ENCODE measurements at places on chromosomes 4 and X.

- no peak for DNase-seq
Measured at GRCh38 chr4:124491361-124492145, 221.0 kb downstream of the ANKRD50 start.

- no peak for DNase-seq
Measured at GRCh38 chr4:155602351-155603140, 64.1 kb upstream of the GUCY1A1 start.

DNA sequence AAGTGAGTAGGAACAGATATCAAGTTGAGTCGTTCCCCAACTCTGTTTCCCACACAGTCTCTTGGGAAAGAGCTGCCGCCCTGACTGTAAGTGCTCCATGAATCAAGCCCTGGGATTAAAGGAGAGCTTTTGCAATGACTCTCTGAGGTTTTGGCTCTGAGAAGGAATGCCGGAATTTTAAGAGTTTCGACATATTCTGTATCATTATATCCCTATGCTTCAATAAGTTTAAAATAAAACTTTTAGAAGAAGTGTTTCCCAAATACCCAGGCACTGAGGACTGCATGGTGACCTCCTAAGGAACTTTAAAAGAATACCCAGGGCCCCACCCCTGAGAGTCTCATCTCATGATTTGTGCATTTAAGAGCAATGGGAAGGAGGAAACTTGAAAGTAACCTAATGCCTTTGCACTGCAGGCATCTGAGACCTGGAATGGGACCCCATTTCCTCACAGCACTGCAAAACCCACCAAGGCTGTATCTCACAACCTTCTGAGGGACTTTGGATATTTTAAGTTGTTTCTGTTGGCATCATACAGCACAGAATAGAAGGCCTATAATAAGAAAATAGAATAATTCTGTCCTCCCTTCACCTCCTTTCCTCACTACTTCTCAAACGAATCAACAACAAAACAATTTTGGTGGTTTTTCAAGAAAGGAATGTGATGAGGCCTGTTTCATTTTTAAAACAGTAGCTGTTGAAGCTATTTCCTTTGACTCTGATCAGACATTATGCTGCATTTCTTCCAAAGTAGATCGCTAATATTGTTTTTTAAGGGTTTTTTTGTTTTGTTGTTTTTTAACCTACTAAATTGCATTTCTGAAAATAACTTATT is 121.2 kb downstream of the GASK1B start:
- DNase-seq = peak; percentile 47

DNA sequence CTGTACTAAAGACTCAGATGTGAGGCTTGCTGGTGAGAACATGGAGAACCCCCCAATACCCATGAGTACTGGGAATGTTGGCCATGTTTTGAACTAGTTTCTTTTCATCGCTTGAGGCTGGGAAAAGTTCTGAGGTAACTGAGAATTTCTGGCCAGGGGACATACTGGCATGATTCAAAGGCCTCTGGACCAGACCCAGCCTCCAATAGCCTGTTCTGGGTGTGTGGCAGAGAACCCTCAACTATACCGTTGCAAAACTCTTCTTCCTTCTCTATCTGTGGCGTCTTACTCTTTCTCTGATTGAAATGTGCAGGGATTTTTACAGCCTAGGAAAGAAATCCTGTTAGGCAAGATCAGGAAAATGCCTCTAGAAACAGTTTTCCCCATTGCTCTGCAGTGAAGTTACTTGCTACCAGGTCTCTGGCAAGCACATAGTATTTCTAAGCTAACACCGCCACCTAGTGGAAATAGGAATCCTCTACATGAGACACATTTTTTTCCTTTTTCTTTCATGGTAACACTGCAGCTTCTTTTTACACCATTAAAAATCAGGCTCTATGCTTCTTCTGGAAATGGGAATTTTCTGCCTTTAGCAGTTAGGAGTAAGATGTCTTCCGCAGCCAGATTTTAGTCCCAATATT is 170.7 kb upstream of the ZCCHC13 start:
- peak; percentile 68 for DNase-seq

- DNase-seq = peak; percentile 85
Measured at GRCh38 chr4:26088433-26088928, 174.5 kb downstream of the SMIM20 start.

DNA sequence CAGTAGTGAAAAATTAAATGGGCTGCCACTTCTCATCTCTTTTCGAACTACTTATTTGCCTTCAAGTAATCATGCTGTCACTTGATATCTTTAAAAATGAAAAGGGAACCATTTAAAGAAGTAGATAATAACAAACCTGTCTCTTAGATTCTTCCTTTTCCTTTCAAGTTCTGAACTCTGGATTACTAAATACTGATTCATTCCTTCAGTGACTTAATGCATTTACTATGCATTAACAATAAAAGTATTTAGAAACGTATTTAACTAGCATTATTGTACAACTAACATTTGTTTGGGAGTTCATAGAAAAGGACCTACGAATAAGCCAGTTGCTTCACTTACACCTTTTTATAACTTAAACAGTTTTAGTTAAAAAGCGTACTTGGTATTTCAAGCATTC is 61.1 kb upstream of the RAB33B start:
- DNase-seq = peak; percentile 55

DNA sequence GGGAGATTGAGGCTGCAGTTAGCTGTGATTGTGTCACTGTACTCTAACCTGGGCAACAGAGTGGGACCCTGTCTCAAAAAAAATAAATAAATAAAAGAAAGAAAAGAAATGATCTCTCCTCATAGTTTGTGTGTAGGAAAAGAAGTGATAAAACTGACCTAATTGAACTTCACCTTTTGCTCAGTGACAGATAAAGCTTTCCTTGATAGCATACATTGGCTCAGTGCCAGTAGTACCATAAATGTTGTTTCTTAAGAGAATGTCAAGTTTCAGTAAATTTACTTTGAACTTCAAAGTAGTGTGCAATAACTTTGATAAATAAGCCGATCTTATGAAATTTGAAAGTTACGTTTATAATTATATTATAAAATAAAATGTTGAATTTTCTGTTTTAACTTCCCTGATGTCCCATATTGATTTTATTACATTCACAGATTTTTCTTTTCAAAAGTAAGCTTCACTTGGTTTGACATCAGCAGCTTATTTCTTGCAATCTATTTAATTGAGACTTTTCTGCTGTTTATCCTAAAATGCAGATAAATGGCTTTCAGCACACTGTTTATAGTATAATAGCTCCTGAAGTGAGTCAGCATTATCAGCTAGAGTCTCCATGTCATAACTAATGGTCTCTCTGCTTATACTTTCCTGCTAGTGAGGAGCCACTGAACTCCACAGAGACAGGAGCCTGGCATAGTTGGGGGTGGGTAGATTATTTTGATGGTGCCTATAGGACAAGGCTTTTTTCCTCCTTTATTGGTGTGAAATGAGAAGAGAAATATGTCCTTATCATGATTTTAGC is 330.1 kb downstream of the BMPR1B start:
- DNase-seq = no peak

DNA sequence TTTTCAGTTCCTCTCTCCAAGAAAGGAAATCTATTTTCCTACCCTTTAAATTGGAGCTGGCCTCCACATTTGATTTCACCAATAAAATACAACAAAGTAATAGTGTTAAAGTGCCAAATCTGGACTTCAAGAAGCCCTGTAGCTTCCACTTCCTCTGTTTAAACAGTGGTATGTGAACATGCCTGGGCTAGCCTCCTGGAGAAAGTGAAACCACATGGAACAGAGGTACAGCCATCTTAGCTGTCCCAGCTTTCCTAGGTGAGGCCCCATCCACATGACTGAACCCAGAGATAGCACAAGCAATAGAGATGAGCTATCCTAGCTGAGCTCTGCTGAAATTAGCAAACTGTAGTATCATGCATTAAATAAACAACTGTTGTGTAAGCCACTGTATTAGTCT is 131.8 kb upstream of the VCX start:
- DNase-seq = no peak

- DNase-seq = peak; percentile 55
Measured at GRCh38 chrX:66676413-66676812, 37.5 kb upstream of the EDA2R start.

DNA sequence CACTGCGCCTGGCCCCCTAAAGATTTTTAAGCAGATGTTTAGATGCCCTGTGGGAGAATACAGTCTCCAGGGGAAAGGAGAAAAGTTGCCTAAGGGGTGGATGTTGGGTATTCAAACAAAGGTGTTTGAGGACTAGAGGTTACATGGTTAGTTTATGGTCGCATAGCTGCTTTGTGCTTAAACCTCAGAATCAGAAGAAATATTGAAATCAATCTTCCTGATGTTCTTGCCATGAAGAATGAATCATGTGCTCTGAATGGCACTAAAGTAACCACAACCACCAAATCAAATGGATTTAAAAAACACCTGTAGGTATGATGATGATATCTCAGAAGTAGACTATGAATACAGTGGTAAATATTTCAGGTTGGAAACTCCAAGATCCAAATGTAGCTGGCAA is 42.7 kb upstream of the TEX13A start:
- no peak for DNase-seq

GRCh38 chr4:128277856-128278255 is 9.8 kb downstream of the PGRMC2 start:
- DNase-seq = no peak

DNA sequence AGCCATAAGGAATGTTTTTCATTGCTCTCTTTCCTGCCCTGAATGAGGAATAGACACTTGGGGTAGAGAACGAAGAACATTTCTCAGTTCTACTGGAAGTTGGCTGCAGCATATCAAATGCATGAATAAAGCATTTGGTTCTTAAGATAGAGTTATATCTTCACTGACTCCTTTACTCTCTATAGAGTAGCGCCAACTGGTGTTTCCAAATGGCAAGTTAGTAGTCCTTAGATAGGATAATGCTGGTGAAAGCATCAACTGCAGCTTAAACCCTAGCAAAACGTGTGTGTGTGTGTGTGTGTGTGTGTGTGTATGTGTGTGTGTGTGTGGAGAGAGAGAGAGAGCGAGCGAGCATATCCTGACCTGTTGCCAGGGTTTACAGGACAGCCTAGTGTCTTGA is 62.2 kb upstream of the FRMPD4 start:
- peak; percentile 25 for DNase-seq

- DNase-seq = peak; percentile 46
Measured at GRCh38 chr4:152038238-152038637, 277.4 kb upstream of the GATB start.

DNA sequence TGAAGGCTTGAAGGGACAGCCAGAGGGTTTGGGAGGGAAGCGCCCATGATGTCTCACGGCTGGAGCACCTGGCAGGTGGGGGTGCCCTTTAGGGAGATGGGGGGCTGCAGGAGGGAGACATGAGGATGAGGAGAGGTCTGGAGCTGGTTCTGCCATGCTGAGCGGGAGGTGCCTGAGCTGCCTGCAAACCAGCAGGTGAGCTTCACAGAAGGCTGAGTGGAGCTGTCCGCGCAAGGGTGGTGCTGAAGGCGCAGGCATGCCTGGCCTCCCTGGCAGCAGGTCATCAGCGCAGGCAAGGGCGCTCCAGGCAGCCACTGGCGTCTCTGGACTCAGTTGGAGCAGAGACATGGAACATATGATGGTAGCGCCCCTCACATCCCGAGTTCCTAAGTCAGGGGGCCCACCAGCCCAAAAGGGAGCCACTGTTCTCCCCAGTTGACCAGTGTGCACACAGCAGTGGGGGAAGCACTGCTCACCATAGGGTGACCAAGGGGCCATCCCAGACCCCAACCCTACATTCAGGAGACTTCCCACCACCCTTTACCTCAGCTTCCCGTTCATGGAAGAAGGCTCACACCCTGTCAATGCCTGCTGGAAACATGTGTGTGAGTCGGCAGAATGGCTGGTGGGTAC is 25.8 kb downstream of the ADRA2C start:
- peak; percentile 21 for DNase-seq

DNA sequence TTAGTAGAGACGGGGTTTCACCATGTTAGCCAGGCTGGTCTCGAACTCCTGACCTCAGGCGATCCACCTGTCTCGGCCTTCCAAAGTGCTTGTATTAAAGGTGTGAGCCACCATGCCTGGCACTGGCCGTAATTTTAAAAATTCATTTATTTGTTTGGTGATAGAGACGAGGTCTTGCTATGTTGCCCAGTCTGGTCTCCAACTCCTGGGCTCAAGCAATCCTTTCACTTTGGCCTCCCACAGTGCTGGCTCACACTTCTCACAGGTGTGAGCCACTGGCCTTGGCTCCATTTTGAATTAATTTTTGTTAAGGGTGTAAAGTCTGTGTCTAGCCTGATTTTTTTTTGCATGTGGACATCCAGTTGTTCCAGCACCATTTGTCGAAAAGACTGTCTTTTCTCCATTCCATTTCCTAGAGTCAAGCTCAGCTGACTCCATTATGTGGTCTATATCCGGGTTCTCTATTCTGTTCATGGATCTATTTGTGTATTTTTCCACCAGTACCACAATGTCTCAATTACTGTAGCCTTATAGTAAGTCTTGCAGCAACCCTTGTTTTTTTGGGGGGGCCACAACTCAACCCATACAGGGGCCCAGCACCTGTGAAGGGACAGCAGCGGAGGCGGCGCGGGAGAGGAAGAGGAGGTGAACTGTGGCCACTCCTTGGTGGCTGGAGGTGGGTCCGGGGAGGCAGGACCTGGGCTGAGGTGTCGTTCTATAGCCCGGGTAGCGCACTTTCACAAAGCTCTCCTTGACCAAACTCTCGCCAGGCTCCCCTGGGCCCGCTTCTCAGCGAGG is 1.5 kb upstream of the NSD2 start:
- no peak for DNase-seq

DNA sequence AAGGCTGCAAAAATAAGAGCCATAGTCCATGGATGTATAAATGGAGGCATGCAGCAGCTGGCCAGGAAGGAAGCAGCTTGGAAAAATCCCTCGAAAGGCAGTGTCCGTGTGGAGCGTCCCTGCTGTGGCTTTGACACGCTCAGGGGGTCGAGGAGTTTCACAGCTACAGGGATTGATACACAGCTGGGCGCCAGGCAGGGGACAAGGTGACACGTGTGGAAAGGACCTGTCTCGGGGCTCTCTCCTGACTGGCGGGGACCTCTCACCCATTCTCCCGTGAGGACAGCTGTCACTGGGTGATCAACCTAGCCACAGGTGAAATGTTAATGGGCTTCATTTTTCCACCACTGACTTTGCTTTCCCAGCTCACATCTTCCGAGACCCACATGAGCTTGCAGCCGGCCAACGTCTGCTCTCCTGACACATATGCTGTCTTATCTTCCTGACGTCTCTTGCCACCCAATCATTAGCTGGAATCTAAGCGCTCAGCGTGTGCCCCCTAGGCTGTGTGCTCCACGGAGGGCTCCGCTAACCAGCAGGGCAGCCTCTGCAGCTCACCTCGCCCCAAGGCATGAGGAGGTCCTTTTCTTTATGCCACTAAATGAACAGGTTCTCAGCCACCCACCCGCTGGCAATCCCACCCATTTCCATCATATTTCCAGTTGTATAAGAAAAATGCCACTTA is 89.4 kb upstream of the AFAP1 start:
- no peak for DNase-seq

DNA sequence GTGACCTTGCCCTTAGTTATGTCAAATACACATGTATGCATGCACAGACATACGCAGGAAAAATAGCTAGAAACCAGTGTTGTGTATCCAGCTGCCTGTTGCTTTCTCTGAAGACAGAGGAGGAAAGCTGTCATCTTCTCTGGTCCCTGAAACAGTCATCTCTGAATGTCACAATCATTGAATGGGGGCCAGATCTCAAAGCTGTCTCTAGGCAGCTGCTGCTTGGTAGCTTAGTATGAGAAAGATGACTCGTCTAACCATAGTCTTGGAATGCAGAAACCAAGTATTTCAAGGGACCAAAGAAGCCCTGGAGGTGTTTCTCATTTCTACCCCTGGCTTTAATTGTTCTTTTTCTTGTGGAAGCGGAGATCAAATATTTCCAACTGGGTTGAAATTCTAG is 4.0 kb downstream of the GRIA3 start:
- DNase-seq = no peak

- no peak for DNase-seq
Measured at GRCh38 chr4:54185044-54185780, 43.9 kb upstream of the PDGFRA start.

- no peak for DNase-seq
Measured at GRCh38 chrX:109812236-109812635, 79.2 kb upstream of the ACSL4 start.

All from ELR (cell line).